ENCODE measurements at places on chromosomes 12 and 14. TPM values are rescaled to one million over a fixed set of nuclear protein-coding genes. Genes with fewer than 3 reads are reported as not detected.

GALNT16 gene
- 101 TPM for total RNA-seq

DHRS2 gene
- not detected for total RNA-seq

GPR84 gene
- total RNA-seq, result not detected

MIPOL1 gene
- 8.4 TPM for total RNA-seq

ITGB7 gene
- total RNA-seq, result 0.97 TPM

LRRIQ1 gene
- total RNA-seq, result 0.22 TPM

TSPAN19 gene
- total RNA-seq, result 0.27 TPM

DLGAP5 gene
- 0.27 TPM for total RNA-seq

FAM181A gene
- total RNA-seq, result not detected

FAM186B gene
- 0.46 TPM for total RNA-seq

NTF3 gene
- 1.1 TPM for total RNA-seq

GMFB gene
- 27.6 TPM for total RNA-seq

KRT77 gene
- not detected for total RNA-seq

KRT73 gene
- total RNA-seq, result not detected

MYF6 gene
- total RNA-seq, result not detected

UBE3B gene
- 50.9 TPM for total RNA-seq

CYP46A1 gene
- total RNA-seq, result 3.0 TPM

RNF212B gene
- total RNA-seq, result not detected

FAR2 gene
- total RNA-seq, result 3.1 TPM

MUCL1 gene
- total RNA-seq, result not detected

NOXRED1 gene
- total RNA-seq, result not detected

MAP4K5 gene
- 13.9 TPM for total RNA-seq

SLC22A17 gene
- total RNA-seq, result 10.3 TPM

KRT6C gene
- total RNA-seq, result not detected

MSI1 gene
- 5.4 TPM for total RNA-seq

SNRPF gene
- total RNA-seq, result 9.3 TPM

LRRC10 gene
- total RNA-seq, result 40.5 TPM

GARIN6 gene
- not detected for total RNA-seq

ATG2B gene
- 10.9 TPM for total RNA-seq

CLEC4C gene
- not detected for total RNA-seq

TEX52 gene
- total RNA-seq, result not detected

ERP29 gene
- 46.5 TPM for total RNA-seq

All from Right ventricle myocardium superior (tissue), 1 donor.